Stimulated activated CD4-positive, alpha-beta T cell treated with anti-CD3 and anti-CD28 coated beads, Interleukin-15, amount 100 ng/mL, for 1 hour (primary cell): ENCODE measurements at places on chromosomes 6 and 20.

GRCh38 chr20:23826541-23827021 is at the start of gene CST2:
Gene CST2 (minus strand): TSS chr20:23826729. CDS start chr20:23826660, 69 bp downstream.
- no peak for DNase-seq

GRCh38 chr20:54555150-54555549 is 79.8 kb downstream of the DOK5 start:
- DNase-seq: no peak

GRCh38 chr6:33172688-33173534 is 19.4 kb downstream of the COL11A2 start:
- no peak for DNase-seq

DNA sequence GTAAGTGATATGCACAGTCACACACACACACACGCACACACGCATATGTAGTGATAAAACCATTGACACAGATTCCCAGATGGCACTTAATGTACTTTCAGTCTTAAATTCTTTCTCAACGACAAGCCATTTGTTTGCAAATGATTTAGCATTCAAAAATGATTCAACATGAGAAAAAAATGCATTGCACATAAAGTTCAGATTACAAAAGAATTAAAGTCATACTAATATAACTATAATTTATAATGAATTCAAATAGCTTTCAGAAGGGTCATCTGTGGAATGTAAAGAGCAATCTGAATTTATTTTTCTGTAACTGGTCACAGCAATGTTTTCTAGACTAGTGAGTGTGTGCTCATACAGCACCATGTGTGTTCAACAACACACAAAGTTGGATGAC is 521.6 kb upstream of the ZNF337 start:
- no peak for DNase-seq

- no peak for DNase-seq
Observed at GRCh38 chr6:104428184-104428583, 431.5 kb downstream of the HACE1 start.

GRCh38 chr6:138331984-138332383 is 45.7 kb upstream of the SMIM28 start:
- DNase-seq: no peak

GRCh38 chr20:63850689-63851547 is 10.4 kb upstream of the ABHD16B start:
- peak; percentile 26 for DNase-seq

GRCh38 chr6:123745895-123746294 is 57.8 kb upstream of the NKAIN2 start:
- DNase-seq: no peak

DNA sequence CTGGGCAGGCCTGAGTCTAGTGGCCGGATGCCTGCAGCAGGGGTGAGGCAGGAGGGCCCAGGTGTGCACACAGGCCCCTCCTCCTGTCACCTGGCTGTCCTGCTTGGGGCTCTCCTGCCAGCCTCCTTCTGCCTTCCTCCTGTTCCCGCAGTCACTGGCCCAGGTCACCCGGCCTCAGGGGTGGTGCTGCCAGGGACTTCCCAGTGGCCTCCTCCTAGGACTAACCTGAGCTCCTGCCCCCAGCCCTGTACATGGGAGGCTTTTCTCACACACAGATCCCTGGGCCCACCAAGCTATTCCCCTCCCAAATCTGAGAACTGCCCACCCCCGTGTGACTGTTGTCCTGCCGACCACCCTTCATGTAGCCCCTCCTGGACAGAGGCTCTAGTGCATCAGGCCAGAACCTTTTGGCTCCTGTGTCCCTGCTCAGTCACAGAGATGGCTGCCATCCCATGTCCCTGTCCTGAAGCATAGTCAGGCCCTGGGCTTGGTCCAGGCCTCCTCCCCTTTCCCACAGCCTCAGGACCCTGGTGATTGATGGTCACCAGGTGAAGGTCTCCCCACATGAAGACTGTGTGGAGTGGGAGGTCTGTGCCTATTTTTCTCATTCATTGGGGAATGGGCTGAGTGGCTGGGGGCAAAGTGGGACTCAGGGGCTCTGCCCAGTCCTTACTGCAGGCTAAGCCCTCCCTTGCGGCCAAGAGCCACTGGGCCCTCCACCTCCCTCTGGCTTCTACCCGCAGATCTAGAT is 1.1 kb upstream of the ULBP1 start:
- no peak for DNase-seq

DNA sequence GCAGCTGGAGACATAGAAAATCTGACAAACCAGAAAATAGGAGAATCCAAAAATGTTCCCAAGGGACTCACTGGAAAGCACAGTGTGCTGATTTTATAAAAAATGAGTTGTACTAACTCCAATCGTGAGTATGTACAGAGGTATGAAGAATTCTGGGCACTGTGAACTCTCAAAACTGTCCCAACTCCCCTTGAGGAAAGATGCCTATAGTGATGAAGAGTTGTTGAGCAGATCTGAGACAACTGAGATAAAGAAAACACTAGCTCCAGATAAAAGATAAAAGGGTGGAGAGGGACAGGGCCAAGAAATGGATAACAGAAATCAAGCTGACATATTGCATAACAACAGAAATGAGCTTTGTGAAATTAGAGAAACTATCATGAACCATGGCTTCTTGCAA is 481.4 kb downstream of the MAFB start:
- no peak for DNase-seq

DNA sequence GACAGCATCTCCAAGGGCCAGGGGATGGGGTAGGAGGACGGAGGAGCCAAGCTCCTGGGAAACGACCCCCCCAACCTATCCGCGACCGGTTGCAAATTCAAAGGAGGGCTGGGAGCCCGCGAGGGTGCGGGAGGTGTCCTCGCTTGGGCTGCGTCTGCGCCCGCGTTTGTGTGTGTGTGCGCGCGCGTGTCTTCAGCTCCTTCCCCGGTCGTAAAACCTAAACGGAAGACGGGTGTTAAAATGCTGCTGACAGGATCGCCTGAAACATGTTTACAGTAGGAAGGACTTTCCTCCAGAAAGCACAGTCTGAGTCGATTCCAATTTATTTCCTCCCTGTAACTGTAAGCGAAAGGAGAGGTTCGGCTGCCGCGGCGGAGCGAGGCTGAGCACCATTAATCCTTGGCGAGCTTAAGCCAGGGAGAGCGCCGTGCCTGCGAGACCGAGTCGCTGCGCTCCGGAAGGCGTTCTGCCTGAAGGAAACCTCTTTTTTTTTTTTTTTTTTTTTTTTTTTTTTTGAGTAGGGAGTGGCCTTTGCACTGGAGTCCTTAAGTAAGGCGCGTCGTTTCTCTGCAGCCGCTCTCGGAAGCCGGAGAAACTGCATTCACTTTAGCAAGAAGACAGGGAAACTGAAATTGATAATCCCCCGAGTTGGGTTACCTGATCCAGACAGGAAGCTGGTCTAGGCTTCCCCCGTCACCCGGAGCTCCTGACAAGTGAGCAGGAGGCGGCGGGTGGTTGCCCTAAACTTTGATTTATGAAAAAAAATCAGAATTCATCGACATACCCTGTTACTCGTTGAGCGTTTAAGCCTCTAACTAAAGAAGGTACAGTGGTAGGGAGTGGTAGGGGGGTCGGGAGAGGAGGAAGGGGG is 4.8 kb upstream of the SOX4 start:
- DNase-seq: no peak

- DNase-seq: no peak
Observed at GRCh38 chr6:35072051-35072697, 69.0 kb downstream of the TCP11 start.

GRCh38 chr20:59371431-59371830 is 71.0 kb downstream of the EDN3 start:
- DNase-seq: no peak

DNA sequence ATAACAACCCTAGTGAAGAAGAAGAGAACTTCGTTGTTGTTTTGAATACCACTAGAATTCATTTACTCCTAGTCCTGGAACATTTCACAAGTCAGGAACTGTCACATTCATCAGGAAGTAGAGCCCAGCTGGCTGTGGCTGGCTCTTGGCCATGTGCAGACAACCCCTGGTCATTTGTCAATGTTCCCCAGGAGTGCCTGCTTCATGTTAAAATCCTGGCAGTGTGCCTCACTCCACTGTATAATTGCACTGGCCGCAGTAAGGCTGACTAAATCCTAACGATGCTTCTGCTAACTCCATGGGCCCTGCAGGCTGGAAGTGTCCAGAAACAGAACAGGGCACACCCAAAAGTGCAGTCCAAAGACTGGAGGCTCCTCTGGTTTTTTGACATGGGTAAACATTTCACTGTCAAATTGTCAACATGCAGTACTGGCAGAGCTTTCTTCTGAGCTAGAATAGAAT is 41.5 kb upstream of the ADGRF1 start:
- no peak for DNase-seq

- DNase-seq: no peak
Observed at GRCh38 chr6:80203283-80203682, 96.8 kb downstream of the BCKDHB start.

DNA sequence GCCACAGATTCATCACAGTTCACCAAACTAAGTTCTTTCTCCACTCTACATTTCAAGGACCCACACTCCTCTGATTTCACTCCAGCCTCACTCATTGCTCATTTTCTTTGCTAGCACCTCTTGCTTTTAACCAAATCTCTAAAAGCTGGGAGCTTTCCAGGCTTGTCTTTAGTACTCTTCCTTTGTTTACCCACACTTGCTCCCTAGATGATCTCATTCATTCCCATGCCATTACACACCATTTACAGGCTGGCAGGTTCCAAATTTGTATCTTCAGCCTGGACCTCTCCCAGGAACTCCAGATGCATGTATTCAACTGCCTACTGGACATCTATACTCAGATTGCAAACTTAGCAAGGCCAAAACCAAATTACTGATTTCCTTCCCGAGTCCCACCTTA is 5.3 kb upstream of the GUCA1B start:
- DNase-seq: no peak

DNA sequence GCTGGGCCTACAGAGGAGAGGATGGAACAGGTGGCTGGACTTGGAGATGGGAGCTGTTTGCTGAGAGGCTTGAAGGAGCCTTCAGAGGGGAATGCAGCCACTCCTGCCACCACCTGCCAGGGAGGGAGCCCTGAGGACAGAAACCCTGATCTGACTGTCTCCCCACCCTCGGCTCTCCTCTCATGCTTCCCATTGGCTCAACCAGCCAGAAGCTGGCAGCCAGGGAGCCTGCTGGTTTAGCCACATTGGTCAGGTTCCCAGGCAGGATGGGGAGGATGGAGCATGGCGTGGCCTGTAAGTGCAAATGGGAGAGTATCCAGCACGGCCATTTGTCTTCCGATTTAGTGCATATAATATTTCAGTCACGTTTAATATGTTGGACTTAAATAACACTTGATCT is 12.8 kb downstream of the TREM1 start:
- no peak for DNase-seq

- DNase-seq: no peak
Observed at GRCh38 chr6:7215131-7215530, 97.9 kb downstream of the SSR1 start.

- no peak for DNase-seq
Observed at GRCh38 chr6:63802606-63803206, 167.1 kb downstream of the PHF3 start.

DNA sequence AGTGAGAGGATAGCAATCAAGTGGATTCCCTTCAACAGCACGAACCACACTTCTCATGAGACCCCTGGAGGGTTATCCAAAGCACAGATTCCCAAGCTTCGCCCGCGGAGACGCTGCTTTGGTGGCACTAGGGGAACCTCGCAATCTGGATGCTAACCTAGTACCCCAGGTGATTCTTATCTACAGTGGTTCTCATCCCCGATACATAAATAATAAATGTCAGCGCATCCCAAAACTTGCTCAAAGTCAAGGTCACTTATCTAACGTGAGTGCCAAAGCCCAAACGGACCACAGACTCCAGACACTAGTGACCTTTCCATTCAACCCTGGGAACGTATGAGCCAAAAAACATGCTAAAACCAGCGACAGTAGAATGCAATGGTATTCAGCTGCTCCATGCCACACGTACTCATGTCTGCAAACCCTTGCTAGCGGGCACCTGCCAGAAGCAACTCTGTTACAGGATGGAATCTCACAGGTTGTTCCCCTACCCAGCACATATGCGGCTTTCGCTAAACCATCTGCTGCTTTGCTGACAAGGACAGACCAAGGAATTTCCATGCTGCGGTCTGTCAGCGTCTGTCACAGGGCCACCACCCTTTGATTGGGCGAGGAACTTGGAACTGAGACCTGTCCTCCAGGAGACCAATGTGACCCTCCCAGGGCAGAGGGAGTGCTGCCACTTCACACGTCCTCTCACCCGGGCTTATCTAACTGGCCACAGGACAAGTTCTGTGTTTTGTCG is 16.8 kb downstream of the MYLK4 start:
- no peak for DNase-seq

DNA sequence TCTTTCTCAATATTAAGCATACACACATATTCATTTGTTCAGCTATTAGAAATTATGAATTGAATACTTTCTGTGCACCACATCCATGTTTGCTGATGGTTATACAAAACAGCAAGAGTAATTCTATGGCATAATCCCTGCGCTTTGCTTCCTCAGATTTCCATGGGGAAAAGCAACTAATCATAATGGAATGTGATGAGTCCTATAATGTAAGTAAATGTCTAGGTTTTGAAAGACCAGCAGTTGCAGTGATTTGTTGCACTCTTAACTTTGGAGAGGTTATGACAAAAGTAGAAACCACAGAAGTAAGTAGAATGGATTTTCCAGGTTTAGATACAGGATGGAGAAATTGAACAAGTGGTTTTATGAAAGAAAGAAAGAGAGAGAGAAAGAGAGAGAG is 652.1 kb downstream of the CBLN4 start:
- DNase-seq: no peak

- no peak for DNase-seq
Observed at GRCh38 chr6:26594730-26595632, 1.8 kb upstream of the ABT1 start.

DNA sequence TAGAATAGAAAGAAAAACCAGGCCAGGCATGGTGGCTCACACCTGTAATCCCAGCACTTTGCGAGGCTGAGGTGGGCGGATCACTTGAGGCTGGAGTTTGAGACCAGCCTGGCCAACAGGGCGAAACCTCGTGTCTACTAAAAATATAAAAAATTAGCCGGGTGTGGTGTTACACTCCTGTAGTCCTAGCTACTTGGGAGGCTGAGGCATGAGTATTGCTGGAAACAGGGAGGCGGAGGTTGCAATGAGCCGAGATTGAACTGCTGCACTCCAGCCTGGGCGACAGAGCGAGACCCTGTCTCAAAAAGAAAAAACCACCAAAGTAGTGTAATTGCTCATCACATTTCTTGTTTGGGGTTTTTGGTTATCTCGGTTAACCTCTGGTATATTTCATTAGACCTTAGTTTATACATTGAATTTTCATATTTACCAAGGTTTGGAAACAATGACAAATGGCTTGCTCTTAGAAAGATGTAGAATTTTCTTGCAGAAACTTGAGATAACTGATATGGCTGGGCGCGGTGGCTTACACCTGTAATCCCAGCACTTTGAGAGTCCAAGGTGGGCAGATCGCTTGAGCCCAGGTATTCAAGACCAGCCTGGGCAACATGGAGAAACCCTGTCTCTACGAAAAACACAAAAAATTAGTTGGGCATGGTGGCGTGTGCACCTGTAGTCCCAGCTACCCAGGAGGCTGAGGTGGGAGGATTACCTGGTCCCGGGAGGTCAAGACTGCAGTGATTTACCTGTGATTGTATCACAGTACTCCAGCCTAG is 14.2 kb downstream of the ITCH start:
- DNase-seq: no peak

- DNase-seq: no peak
Observed at GRCh38 chr6:33691456-33692077, 19.9 kb downstream of the UQCC2 start.
